ENCODE measurements at places on chromosomes 3 and 15.
A peak's percentile ranks its signal among the peaks of the same experiment; 100 is the strongest.

DNA sequence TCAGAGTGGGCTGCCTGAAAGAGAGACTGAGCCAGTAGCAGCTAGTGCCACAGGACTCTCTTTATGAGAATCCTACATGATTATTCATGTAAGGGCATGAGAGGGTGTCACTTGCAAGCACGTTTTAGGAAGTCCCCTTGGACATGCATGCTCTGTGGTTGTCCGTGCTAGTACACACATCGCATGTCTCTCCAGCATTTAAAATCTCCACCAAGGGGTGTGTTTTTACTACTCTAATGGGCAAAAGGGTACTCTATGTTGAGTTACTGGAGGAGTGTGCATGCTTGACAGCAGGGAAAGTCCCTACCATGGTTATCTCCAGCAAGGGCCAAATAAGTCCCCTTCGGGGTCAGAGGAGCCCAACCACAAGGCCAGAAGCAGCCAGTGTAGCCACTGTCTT, 70.7 kb downstream of the DCLK3 start:
- no peak for DNase-seq

- no peak for DNase-seq
These were observed 77.1 kb upstream of the BCL6 start for GRCh38 chr3:187822402-187822801.

GRCh38 chr15:78679089-78679511, 38.1 kb upstream of the CHRNB4 start:
- no peak for DNase-seq

- DNase-seq, result no peak
These were observed 284.7 kb upstream of the CTDSPL start for GRCh38 chr3:37576996-37577395.

DNA sequence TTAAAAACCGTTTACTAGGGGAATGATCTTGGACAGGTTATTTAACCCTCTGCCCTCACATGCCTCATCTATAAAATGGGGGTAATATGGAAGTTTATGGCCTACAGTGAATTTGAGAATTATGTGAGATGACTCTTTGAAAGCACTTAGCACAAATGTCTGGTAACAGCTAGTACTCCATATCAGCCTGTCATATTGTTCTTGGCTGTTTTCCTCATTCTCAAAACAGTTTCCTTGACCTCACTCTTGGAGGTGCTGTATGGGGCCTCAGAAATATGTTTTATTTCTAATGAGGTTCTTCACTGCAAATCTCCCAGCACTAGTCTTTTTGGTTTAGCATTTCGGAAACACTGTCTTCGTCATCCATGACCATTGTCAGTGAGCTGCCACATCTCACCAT, 398.2 kb downstream of the FEZF2 start:
- no peak for DNase-seq

DNA sequence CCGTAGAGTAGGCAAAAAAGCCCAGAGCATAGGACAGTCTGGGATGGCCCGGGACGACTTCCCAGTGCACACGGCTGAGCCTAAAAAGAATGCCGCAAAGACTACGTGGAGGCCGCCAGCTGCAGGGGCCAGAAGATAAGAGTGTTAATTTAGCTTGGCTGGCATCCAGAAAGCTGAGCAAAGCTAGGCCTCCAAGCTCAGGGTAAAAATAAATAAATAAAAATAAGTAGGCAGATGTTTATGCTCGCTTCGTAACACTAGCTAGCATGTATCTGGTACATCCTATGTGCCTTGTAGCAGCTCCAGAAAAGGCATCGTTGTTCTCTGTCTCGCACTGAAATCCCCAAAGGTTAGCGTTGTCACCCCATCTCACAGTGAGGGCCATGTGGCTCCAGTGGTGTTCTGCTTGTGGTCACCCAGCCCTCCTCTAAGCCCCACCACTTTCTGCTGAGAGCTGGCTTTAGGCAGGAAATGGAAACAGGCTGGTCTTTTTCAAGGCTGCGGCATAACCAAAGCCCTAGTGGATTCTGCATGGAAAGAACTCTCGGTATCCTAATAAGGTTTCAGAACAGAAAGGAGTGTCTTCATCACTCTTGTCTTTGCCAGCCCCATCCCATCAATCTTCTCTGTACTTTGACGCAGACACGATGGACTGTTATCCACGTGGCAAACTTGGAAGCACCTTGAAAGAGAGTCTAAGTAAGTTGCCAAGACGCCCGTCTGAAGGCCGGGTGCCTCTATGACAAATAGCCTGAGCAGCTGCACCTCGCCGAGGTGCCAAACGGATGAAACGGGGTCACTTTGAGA, 58.1 kb upstream of the MEF2A start:
- no peak for DNase-seq

DNA sequence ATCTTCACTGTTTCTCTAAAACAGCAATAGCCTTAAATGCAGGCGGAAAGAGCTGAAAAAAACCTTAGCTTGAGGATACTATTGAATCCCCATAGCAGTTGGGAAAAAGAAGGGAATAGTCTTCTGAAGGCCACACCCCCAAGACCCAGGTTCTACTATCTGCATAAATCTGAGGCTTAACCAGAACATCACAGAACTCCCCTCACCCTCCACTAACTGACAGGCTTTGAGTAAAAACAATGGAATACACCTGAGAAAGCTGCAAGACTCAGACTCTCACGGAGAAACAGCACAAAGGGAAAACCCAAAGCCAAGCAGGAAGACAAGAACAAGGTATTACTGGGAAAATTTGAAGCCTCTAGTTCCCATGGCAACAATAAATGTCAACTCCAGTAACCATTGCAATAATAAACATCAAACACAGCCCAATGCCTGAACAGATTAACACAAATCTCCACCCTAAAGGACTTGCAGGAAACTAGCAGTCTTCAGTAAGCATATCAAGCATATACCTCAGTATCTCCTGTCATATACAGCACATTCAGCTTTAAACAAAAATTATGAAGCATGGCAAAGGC, 56.4 kb downstream of the TMCC1 start:
- no peak for DNase-seq

DNA sequence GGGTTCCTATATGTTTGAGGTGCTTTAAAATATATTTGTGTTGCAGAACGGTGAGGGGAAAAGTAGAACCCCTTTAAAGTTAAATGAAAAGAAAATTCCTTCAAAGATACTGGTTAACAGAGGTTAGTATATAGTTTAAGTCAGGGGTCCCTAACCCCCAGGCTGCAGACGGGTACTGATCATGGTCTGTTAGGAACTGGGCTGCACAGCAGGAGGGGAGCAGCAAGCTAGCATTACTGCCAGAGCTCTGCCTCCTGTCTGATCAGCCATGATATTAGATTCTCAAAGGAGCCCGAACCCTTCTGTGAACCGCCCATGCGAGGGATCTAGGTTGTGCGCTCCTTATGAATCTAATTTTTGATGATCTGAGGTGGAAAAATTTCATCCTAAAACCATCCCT, 37.5 kb upstream of the RFX7 start:
- no peak for DNase-seq

DNA sequence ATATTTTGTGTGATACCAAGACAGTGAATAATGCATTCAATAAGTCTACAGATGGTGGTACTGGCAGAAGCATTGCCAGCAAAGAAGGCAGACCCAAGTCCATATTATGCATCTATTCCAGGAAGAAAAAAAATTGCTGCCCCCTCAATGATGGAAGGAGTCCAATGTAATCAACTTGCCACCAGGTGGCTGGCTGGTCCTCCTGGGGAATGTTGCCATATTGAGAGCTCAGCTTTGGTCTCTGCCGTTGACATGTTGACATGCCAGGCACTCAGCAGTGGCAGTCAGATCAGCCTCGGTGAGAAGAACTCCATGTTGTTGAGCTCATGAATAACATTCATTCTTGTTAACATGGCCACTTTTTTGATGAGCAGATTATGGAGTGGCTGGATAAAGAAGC, 298.5 kb downstream of the IGSF11 start:
- DNase-seq, result no peak

GRCh38 chr3:61593446-61594029, 32.2 kb downstream of the PTPRG start:
- DNase-seq, result no peak

DNA sequence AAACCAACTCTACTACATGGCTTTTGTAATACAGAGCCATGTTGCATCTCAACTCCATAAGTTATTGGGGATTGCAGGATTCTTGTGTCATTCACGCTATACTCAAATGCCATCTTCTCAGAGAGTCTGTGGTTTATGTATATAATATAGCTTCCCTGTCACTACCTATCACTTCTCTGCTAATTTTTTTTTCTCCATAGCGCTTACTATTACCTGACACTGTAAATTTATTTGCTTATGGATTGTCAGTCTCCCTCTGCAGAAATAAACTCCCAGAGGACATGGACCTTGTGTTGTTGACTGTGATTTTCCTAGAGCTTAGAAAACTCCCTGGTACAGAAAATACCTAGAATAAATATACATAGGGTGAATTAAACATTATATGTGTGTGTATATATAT, 990.5 kb downstream of the TBL1XR1 start:
- DNase-seq, result no peak

- DNase-seq, result no peak
These were observed 340.8 kb downstream of the NAALADL2 start for GRCh38 chr3:175199961-175200360.

DNA sequence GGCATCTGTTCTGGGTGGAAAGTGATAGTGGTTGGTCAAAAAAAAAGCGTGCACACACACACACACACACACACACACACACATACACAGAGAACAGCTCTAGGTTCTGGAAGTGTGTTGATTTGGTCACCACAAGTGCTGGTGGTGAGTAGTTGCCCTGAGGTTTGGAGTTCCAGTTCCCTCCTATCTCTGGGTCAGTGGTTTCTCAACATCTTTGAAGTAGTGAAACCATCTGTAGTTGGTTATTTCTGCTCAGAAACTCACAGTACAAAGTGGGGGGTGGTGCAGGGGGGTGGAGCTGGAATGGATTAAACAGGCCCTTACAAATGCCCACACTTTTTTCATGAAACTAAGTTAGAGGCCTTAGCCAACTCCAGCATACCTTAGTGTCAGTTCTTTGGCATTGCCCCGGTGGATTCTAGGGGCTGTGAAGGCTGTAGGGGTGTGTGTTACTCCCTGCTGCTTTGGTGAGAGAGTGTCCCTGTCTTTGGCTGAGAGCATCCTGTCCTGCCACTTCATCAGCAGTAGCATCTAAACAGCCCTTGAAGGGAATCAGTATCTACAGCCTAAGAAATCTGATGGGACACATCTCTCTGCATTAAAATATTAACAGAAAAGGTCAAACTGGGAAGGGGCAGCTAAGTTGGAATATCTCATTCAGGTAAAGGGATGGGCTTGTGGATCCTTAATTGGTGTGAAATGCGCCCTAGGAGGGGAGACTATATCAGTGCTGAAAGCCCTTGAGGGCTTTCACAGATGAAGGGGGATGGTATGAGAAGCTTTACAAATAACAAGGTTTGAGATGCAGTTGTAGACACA, 20.6 kb downstream of the SMAD3 start:
- no peak for DNase-seq

DNA sequence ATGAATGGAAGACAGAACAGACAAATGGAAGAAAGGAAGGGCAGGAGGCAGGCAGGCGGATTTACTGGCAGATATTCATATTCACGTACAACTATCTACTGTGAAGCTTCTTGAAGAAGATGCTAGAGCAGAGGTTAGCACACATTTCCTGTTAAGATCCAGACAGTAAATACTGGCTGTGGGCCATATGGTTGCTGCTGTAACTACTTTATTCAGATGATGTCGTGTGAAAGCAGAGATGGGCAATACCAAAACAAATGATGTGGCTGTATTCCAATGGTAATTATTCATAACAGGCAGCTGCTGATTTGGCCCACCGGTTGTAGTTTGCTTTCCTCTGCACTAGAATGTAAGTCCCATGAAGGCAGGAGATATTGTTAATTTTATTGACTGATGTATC, 115.7 kb upstream of the PRTG start:
- no peak for DNase-seq

DNA sequence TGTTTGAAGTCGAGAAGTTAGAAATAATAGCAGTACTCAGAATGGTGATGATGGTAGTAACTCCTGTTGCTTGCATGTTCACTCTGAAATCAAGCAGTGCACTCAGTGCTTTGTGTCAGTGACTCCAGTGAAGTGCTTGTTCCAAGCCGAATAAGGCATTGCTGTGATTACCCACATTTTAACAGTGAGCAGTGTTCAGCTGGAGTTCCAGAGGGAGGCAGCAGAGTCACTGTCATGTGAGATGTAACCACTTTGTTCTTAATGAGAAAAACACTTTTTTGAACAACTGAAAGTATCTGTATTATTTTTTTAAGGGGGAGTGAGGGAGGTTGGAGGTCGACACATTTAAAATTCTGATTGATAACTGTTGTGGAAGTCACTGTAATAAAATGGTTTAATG, 3.7 kb downstream of the MDFIC2 start:
- DNase-seq, result no peak

- DNase-seq, result no peak
These were observed 103.6 kb upstream of the TBL1XR1 start for GRCh38 chr3:177300842-177301241.

DNA sequence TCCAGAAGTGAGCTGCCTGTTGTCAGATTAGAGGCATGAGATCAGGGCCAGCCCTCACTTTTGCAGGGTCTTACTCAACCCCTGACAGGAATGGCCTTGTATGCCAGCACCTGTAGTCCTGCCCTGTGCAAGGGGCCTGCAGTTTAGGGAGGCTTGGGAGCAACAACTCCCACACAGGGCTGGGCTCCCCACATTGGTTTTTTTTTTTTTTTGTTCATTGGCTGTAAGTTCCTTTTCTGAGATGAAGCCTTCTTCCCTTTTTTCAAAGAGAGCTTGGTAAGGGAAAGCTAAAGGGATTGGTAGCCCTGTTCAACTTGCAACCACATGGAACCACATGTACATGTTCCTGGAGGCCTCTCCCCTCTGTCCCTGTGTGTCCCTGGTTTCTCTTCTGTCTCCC, 46.4 kb downstream of the TNFAIP8L3 start:
- DNase-seq, result no peak

- no peak for DNase-seq
These were observed 26.9 kb downstream of the SENP2 start for GRCh38 chr3:185613016-185613415.

GRCh38 chr15:99009741-99010330, 2.2 kb upstream of the PGPEP1L start:
- no peak for DNase-seq

- no peak for DNase-seq
These were observed 30.1 kb downstream of the ISL2 start for GRCh38 chr15:76366714-76367113.

DNA sequence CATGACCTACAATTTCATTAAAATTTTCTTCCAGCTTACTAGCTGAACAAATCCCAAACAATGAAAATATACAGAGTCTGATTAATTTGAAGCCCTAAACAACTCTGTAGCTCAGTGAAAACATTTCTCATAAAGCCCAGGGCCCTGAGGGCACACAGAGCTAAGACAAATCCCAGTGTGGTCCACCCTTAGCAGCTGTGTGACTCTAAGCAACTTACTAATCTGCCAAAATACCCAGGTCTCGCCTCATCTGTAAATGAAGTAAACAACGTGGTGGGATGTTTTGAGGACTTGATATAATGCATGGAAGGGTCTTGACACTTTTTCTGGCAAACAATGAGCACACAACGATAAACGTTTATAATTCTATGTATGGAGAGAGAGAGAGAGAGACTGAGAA, 158.4 kb downstream of the FHIT start:
- no peak for DNase-seq

- DNase-seq, result peak; percentile 61
These were observed 78.2 kb downstream of the DAPK2 start for GRCh38 chr15:63968122-63968524.

Data from cerebellar nuclear complex (tissue), 1 donor.